ENCODE measurements at places on chromosomes 11 and 22.

DNA sequence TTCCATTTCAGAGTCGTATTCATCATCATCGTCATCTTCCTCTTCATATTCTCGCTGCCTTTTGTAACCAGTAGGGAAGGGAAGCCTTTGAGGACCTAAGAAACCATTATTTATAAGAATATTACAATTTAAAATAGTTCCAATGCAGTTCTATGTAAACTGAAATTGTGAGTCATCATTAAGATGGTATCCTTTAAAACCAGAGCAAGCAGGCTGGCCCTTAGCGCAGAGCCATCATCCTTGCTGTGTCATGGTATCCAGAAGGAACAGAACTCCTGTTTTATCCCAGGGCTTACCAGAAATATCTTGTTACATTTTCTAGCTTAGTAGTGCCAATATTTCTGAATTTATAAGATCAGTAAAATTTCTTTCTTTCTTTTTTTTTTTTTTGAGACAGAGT lies 12.8 kb downstream of the MISFA start:
- DNase-seq, result no peak

DNA sequence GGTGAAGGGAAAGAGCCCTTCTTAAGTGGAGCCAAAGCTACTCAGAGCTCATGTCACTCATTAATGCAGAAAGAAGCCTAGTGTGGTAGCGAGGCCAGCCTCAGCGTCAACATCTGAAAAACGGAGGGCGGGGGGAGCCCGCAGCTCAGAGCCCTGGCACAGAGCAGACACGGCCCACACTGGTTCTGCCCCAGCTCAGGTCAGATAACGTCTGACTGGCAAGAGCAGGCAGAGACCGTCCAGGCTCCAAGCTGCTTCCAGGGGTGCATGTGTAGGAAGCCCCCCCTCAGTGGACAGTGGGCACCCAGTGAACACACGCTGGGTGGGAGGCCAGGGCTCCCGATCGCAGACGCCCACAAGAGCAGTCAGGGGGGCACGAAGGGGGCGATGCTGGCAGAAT lies 100.8 kb downstream of the SHANK2 start:
- DNase-seq, result no peak

GRCh38 chr11:2675540-2675939 lies 24.3 kb downstream of the KCNQ1OT1 start:
- DNase-seq, result no peak

DNA sequence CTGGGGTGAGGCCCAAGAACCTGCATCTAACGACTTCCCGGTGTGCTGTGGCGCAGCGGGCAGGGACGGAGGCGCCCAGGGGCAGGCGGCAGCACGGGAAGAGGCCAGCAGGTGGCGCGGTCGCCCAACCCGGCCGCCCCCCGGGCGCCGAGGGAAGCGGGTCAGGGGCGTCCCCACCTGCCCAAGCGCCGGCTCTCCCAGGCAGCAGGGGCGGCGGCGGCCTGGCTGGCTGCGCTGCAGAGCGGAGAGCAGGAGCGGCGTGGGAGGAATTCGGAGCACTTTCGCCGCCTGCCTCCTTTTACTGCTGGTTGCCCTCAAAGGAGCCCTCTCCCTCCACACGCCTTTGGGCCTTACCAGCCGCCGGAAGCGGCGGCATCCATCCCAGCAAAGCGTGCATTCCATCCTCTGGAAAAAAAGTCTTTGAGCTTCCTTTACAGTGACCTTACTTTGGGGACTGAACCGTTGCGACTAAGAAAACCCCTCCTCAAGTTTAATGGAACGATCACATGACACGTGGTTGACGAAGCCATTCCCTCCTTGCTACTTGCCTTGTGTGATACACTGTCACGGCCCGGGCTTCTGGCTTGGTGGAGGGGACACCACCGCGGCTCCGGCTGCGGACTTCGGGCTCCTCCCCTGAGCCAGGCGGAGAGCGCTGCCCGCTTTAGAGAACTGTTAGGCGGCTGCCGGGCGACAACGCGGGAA lies 106.8 kb upstream of the CLMP start:
- DNase-seq, result peak; percentile 74

DNA sequence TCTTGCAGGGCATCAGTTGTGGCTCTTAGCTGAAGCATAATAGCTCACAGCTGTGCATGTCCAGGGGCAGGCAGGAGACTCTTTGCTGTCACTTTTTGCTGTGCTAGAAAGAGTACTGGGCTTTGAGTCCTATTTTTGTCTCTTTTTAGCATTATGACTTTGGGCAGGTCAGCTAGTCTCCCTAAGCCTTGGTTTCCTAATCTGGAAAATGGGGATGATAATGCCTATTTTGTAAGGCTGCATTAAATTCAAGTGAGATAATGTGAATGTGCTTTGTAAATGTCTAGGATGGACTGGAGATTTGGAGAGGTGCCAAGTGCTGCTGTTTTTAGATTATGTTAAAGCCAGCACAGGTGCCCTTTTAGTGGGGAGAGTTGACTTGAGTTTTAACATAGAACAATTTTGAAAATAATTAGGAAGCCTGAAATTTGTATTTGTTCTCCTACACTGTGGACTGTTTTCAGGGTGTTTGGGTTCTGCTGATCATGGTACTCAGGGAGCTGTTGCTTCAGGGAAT lies 19.1 kb downstream of the CABIN1 start:
- no peak for DNase-seq

GRCh38 chr11:78364128-78364751 lies 53.4 kb downstream of the GAB2 start:
- DNase-seq, result no peak

- peak; percentile 78 for DNase-seq
Measured at GRCh38 chr11:114280696-114281095, 15.5 kb upstream of the NNMT start.
